ENCODE measurements at places on chromosomes 7 and 10.

GRCh38 chr7:100167912-100168323 lies 499 bp downstream of the GAL3ST4 start:
- no peak for DNase-seq

GRCh38 chr7:98869027-98869596 lies 702 bp downstream of the TMEM130 start:
- DNase-seq = no peak

DNA sequence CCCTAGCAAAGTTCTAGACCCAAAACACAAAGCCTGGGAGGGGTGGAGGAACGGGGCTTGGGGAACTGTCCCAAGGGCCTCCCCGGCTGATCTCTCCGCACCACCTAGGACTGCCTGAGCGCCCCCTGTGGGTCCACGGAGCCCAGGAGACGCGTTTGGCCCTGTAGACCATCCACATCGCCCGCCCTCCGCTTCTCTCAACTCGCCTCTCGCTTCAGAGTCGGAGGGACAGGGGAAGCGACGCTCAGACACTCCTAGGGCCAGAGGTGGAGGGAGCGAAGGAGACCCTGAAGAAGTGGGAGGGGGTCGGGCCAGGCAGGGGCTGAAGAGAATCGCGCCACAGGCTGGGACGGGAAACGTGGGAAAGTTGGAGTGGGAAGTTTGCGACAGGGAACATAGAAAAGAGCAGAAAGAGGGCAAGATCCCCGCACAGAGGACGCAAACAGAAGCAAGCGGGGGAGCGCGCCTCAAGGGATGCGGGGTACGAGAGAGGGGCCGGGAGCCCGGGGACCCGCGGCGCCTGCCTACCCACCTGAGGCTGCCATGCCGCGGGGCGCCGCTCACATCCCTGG lies 378 bp downstream of the PIK3AP1 start:
- DNase-seq = peak; percentile 69

DNA sequence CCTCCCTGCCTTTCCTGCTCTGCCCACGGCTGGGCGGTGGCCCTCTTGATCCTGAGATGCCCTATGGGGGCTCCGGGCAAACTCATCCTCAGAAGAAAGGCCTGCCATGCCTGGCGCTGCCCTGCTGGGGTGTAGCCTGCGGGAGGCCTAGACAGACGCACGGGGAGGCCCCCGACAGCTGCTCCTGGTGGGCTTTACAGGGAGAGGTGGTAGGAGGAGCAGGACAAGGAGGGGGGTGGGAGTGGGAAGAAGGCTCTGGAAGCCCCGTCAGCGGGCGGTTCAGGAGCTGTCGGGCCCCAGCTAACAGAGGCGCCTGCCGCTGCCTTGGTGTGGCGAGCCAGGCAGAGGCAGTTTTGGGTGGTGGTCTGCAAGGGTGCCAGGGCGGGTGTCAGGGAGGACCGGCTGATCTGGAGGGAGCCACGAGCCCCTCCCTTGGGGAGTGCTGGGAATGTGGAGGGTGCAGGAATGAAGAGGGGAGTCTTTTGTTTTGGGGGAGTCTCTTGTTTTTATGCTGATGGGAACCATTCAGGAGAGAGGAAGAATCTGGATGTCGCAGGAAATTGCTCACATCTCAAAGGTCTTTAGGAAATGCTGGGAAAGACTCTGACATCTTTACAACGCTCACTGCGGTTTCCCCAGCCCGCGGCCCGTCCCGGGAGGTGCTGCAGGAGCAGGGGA lies 63.5 kb downstream of the CFAP46 start:
- no peak for DNase-seq

DNA sequence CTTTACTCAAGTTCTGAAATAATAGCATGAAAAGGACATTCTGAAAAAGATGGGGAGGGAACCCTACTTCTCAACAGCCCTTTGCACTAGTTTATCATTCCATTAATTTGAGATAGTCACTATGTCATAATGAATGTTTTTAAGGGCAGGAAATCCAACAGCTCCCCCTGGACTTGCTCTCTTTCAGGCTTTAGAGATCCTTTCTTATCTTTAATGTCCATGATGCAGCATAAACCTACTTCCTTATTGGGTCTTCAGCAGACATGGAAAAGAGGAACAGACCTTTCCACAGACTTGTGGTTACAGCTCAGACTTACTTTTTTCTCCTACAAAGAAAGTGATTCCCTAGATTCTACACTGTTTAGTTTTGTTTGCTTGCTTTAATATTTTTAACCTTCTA lies 87.3 kb downstream of the IDE start:
- no peak for DNase-seq

DNA sequence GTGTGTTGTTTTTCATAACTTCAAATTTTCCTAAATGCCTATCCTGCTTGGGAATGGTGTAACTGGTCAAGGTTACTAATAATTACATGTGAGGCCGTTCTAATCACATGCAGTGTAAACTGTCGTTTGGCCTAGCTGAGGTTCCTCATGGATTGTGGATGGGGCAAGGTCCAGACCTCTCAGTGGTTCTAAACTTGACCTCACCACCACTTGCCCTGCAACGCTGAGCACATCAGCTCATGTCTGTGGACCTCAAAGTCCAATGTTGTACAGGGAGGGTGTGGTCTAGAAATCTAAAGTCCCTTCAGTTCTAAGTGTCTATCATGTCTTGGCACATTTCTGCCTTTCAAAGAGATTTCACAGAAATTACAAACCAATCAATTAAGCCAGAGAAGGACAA lies 15.6 kb downstream of the RBP3 start:
- no peak for DNase-seq

DNA sequence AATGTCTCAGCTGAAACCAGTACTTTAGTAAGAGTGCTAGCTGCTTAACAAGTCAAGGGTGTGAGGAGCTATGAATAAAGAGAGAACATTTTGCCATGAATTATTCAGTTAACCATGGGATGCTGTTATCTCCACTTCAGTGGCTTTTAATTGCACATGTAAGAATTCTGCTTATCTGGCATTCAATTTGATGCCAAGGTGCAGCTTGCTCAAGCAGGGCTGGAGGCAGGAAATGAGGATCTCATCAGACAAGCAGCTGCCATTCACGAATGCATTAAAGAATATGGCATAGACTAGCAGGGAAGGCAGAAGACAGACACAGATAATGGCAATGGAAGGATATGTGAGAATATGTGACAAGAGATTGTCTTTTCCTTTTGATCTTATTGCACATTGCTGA lies 697.8 kb downstream of the NRG3 start:
- no peak for DNase-seq

- no peak for DNase-seq
Measured at GRCh38 chr7:104978460-104978859, 35.5 kb upstream of the KMT2E start.

DNA sequence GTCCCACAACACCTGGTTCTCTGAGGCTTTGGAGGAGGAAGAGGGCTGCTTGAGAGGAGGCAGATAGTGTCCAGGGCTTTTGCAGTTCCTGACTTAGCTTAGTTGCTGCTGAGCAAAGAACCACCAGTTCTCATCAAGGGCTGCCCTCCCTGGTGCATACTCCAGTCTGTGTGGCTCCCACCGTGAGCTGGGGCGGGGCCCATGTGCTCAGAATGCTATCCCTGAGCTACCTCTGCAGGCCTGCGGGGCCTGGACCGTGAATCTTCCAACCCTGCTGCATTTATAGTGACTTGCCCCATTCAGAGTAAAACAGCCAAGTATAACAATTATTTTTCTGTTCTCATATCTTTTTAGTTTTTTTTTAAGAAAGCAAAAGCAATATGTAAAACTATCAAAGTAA lies 49.2 kb downstream of the TACR2 start:
- no peak for DNase-seq

- no peak for DNase-seq
Measured at GRCh38 chr7:50729962-50730361, 52.7 kb downstream of the GRB10 start.

GRCh38 chr10:119131512-119132240 lies 27.8 kb downstream of the DENND10 start:
- peak; percentile 68 for DNase-seq

GRCh38 chr7:152643979-152644559 lies 31.9 kb downstream of the XRCC2 start:
- DNase-seq = no peak

DNA sequence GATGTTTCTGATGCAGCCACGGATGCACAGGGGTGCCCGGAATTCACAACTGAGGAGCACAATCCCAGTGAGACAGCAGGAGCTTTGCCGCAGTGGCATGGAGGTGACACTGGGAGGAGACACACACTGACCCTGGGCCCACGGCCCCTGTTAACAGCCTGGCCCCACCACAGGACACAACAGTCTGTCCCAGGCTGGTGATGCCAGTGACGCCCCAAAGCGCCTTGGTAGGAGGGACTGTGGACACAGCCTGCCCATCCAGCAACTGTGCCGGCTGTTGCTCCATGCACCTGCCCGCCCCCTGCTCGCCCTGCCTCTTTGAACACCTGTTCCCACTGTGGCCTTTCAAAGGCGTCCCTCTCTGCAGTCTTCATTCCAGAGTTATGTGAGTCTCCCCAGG lies 49.8 kb downstream of the KLF6 start:
- no peak for DNase-seq

DNA sequence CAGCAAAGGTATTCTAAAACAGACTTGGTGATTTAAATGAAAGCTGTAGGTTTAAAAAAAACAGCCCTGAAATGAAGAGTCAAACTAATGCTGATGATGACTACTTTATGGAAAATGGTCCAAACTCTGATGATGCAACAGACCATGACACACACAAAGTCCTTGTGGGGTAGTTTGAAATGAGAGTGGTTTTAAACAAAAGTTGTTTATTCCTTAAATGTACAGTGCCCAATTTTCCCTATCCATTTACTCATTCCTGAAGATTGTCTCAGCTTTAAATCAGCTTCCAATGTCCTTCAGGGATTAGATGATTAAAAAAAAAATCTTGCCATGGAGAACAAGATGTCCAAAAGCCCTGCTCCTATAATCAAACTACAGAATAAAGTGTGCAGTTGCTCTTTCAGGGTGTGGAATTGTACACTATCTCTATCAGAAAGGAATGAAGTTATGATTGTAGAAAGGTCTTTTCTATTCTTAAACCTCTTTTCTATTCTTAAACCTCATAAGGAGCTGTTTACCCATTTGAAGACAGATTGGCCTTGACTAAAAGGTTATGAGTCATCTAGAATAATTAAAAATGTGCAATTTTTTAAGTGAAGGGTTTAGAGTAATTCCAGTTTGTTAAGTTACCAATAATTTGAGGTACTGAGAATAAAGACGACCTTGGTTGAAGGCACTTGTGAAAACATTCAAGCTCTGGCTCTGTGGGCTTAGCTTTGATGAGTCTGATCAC lies 70.2 kb upstream of the ITGA8 start:
- no peak for DNase-seq

GRCh38 chr10:98078774-98079173 lies 48.4 kb upstream of the CRTAC1 start:
- DNase-seq = no peak

- DNase-seq = no peak
Measured at GRCh38 chr7:73812996-73813395, 17.8 kb upstream of the CLDN4 start.

DNA sequence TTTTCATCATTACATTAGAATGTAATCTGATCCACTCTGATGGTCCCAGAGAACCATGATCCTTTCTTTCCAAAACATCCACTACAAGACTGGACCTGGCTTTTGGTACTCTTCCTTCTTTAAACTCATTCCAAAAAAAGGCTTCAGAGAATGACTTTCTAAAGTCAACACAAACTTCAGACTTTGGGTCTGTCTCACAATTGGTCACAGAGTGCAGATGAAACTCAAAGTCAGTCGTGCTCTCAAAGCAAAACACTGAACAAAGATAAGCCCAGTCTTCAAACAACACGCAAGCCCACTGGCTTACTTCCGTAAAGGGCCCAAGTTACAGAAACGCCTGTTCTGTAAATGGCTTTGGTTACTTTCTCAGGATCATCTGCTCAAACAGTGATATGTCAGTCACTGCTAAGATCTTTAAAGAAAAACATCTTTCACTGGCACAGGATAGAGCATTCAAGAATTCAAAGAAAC lies 250.9 kb upstream of the MKLN1 start:
- DNase-seq = no peak

- no peak for DNase-seq
Measured at GRCh38 chr7:139842401-139843210, 13.5 kb downstream of the TBXAS1 start.

- DNase-seq = no peak
Measured at GRCh38 chr10:15943426-15943825, 83.1 kb upstream of the MINDY3 start.

DNA sequence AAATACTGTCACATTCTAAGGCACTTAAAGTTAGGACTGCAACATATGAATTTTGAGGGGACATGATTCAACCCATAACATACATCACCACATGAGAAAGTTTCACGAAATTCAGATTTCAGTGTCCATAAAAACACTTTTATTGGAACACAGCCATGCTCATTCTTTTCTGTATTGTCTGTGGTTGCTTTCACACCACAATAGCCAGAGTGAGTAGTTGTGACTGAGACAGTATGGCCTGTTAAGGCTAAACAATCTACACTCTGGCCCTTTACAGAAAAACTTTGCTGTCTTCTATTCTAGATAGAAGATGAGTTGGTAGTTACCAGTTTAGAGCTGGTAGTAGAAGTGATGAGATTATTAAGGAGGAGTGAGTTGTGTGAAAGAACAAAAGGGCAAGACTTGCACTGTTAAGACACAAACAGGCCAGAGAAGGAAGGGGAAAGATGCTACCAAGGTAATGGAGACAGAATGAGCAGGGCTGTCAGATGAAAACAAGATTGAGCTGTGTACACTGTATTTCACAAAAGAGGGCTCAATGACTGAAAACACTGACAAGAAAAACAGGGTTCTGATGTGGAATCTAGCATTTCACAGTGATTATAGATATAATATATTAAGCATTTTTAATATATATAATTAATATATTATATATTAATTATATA lies 108.6 kb downstream of the PPP1R3A start:
- no peak for DNase-seq

- no peak for DNase-seq
Measured at GRCh38 chr7:7114575-7115291, 67.6 kb upstream of the C1GALT1 start.

DNA sequence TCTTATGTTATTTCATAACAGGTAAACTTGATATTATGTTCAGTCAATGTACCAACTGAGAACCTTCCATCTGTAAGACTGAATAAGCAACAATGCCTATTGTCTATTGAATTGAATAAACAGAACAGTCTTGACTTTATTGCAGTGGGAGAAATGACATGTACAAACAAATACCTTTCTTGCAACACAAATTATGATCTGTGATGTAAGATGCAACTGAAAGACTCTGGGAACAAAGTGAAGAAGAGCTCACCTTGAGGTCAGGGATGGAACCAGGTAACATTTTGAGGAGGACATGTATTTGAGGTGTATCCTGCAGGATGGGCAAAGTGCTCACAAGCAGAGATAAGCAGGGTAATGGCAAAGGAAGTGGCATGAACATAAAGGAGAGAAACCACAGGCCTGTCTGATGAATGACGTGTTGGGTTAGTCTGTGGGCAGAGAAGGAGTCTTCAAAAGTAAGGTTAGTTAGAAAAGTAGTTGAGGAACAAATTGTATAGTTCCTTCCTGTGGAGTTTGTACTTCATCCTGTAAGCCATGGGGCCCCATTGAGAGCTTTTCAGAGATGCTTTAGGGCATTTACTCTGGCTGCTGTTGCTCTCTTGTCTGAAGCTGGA lies 9.5 kb downstream of the PNLIPRP3 start:
- DNase-seq = no peak
